ENCODE measurements at places on chromosomes 13 and 19.

DNA sequence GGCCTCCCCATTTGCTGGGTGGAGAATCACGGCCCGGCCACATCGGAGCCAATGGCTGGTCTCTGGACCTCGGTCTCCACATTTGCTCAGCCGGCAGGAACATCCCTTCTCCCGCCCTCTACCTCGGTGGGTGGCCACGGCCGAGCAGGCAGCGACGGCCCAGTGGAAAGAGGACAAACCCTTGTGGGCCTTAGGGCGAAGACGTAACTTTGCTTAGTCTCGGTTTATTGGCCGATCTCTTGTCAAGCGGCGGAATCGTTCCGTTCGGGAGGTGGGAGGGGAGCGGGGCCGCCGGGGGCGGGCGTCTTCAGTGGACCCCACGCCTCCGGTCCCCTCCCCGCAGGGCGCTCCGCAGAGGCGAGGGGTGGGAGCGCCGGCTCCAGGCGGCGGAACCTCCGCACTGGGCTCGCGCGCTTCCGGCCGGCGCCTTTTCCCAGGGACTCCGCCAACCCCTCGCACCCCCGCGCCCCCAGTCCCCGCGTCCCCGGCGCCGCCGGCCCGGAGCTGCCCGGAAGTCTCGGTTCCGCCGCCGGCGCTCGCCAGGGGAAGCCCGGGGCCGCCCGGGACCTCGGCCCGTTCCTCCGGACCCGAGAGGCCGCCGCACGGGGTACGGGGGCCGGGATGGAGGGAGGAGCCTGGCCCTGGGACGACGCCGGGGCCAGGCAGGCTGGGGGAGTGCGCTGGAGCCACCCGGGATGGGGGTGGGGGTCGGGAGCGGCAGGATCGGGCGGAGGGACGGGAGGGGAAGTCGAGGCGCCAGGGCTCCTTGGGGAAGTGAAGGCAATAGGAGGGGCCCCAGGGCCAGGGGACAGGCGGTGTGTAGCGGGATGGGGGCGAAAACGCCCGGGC is at the start of gene ZNF580:
TSS of gene ZNF580 (plus strand) at position 426 of the 849 bp plus-strand sequence. CDS start 1,507 bp downstream, outside the sequence.
- DNase-seq: peak; percentile 82

- DNase-seq: no peak
Measured at GRCh38 chr13:51276636-51277035, 54.4 kb downstream of the FAM124A start.

- peak; percentile 5 for DNase-seq
Measured at GRCh38 chr19:58356766-58357480, 3.6 kb upstream of the A1BG start.

DNA sequence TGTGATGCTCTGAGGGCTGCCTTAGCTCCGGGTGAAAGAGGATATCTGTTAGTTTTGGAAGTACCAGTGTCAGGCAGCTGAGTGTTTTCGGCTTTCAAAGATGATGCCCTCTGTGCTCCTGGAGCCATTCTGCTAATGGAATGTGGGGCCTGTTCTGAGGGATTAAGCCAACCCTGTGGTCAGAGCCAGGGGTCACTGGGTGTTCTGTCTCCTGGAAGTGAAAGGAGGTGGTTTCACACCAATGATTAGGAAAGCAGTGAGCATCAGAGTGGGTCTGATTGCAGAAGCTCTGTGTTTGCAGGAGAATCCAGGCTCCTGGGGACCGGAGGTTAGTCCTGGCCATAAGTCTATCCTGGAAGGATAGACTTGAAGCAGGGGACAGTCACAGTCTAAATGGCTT is 94.6 kb downstream of the UQCRFS1 start:
- no peak for DNase-seq

- no peak for DNase-seq
Measured at GRCh38 chr13:82501834-82502233, 1380.4 kb downstream of the SLITRK1 start.

GRCh38 chr19:27887946-27888345 is 1325.0 kb downstream of the UQCRFS1 start:
- DNase-seq: no peak

GRCh38 chr19:48368936-48369335 is 4.8 kb downstream of the SYNGR4 start:
- no peak for DNase-seq

DNA sequence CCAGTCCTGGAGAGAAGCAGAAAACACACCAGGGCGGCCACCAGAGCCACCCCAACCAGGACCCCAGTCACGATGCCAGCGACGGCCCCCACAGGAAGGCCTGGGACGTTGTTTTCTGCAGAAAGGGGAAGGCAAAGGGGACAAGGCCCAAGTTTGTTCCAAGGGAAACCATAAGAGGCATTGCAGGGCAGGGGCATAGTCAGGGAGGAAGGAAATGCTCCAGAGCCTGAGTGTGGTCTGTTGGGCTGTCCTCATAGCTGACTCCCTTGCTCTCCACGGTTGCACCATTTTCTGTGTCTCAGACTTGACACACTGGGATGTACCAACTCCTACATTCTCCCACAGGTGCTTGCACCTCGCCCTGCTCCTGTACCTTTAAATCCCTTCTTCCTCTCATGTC is 5.2 kb downstream of the CEACAM4 start:
- DNase-seq: no peak

DNA sequence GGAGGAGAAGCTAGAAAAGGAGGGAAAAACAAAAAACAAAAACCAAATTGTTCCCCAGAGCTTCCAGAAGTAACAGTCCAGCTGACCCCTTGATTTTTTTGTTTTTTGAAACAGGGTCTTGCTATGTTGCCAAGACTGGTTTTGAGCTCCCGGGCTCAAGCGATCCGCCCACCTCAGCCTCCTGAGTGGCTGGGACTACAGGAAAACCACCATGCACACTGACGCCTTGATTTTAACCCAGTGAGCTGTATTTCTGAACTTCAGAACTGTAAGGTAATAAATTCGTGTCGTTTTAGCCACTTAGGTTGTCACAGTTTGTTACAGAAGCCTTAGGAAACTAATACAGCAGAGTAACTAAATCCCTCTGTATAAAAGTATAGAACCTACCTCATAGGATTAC is 1.1 kb upstream of the NEK3 start:
- DNase-seq: no peak

- DNase-seq: peak; percentile 33
Measured at GRCh38 chr19:42206871-42207755, 10.4 kb downstream of the DEDD2 start.

DNA sequence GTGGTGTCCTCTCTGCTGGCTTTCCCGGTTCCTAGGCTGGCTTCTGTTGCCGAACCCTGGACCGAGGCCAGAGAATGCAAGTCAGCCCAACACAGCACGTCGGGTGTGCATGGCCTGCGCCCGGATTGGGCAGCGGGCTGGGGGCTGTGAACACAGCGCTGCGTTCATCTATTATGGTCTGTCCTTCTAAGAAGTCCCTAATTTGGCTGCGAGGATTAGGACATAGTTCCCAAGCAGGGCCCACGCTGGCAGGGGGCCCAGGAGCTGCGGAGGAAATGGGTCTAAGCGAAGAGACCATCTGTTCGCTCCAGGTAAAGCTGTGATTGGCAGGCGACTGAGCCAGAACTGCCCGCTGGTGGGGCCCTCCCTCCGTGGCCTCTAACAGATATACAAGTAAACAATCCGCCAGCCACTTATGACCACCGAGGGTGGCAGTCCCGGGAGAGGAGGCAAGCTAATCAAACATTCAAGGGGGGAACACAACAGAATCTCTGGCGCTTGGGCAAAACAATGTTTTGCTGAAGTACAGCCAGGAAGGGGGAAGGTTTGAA is 6.0 kb downstream of the SYCE2 start:
- DNase-seq: peak; percentile 64

GRCh38 chr19:50192463-50193211 is 10.8 kb upstream of the MYH14 start:
- DNase-seq: no peak

DNA sequence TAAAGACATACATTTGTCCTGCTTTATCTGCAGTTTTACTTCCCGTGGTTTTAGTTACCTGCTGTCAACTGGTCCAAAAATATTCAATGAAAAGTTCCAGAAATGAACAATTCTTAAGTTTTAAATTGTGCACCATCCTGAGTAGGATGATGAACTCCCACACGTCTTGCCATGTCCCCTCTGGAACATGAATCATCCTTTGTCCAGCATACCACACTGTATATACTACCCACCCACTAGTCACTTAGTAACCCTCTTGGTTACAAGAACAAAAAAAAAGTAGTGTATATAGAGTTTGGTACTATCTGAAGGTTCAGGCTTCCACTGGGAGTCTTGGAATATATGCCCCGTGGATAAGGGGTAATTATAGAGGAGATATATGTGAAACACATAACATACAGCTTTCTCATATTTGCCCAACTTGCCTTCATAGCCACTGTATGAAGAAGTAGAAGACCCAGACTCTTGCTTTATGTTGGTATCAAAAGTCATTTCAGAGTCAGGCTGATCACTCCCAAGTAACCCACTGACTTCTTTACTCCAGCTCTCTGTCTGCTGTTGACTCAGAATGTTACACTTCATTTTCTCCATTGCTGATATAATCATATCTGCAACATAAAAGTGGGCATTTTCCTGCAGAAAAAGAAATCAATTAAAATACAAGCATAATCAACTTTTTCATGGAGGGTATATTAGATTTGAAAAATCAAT is 19.3 kb downstream of the RUBCNL start:
- DNase-seq: no peak

Measured in fibroblast of upper back skin (primary cell).